Naive thymus-derived CD4-positive, alpha-beta T cell (primary cell): ENCODE measurements at places on chromosomes 3 and 15. TPM values are rescaled to one million over a fixed set of nuclear protein-coding genes. Genes with fewer than 3 reads are reported as not detected.

The MNS1 gene
- total RNA-seq, result 0.18 and 0.53 TPM in 2 replicates

The CTDSPL2 gene
- 68.6 and 76.1 TPM in 2 replicates for total RNA-seq

The GOLGA6L10 gene
- total RNA-seq, result 3.6 TPM

The CCR3 gene
- total RNA-seq, result not detected

The GPR149 gene
- total RNA-seq, result not detected
